ENCODE measurements at places on chromosomes 4 and X.

DNA sequence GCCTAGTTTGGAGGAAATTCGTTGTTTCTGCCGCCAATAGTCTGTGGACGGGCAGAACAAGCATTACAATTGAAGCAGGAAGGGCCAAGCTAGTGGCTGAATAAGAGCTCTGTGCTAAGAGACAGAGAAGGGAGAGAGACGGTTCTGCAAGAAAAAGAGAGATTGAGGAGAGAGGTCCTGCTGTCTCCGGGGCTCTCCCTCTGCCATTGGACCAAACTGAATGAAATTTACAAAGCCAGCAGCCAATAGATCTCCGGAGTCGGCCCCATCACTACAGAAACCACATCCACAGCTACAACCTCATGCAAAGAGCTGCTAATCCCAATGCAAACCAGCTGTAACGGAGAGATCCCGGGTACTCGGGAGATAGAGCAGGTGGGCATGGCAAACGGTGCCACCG lies at the start of gene NLGN4X:
NLGN4X (minus strand) TSS at position 148 of the 400 bp plus-strand sequence. CDS start 77,401 bp downstream, outside the sequence.
- DNase-seq = no peak
- no peaks in the 10 kb centered on the region for H3K4me1 ChIP-seq
- peaks cover 49% of the 10 kb centered on the region for H3K27me3 ChIP-seq
- no peak within 1 kb of the TSS for H3K27ac ChIP-seq
- H3K4me3 ChIP-seq = no peak within 1 kb of the TSS
- no peaks in the 10 kb centered on the region for H3K36me3 ChIP-seq

GRCh38 chrX:77925764-77926163 lies 15.3 kb downstream of the ATP7A start:
- H3K27ac ChIP-seq = no peak overlapping the region
- H3K36me3 ChIP-seq = no peaks in the 10 kb centered on the region
- H3K27me3 ChIP-seq = no peaks in the 10 kb centered on the region
- no peaks in the 10 kb centered on the region for H3K4me1 ChIP-seq

DNA sequence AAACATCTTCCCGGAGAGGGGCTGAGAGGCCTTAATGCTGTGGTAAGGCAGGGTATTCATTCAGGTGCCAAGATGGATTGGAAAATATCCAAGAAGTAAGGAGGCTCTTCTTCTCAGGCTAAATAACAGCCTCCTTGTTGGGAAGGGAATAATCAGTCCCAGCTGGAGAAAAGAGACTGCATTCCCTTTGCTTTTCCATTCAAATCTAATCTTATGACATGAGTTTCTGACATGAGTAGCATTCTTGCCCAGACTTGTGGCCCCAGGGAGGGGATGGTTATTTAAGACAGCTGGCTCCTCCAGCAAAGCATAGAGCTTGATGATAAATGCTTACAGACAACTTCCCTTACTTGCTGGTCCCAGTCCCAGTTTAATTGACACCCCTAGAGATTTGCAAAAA lies 98.3 kb downstream of the DCLK2 start:
- no peaks in the 10 kb centered on the region for H3K4me1 ChIP-seq
- DNase-seq = no peak
- no peak overlapping the region for H3K27ac ChIP-seq
- no peaks in the 10 kb centered on the region for H3K36me3 ChIP-seq

DNA sequence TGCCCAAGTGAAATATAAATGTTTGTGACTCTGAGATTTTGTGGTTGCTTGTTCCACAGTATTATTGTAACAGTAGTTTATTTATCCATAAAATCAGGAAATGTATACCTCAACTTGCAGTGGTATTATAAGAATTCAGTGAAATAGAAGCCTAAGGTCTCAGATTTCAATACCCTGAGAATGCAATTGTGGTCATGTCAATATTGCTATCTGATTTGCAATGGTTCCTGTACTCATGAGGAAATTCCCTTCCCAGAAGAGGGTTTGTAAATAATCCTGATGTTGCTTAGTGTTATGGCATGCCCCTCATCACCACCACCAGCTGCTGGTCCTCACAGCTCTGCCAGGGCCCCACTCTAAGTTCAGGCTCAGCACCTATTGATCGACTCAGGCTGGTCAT lies 67.8 kb downstream of the SLC34A2 start:
- H3K4me3 ChIP-seq = no peak overlapping the region
- H3K4me1 ChIP-seq = no peaks in the 10 kb centered on the region
- no peak overlapping the region for H3K27ac ChIP-seq
- no peaks in the 10 kb centered on the region for H3K36me3 ChIP-seq
- no peaks in the 10 kb centered on the region for H3K27me3 ChIP-seq

DNA sequence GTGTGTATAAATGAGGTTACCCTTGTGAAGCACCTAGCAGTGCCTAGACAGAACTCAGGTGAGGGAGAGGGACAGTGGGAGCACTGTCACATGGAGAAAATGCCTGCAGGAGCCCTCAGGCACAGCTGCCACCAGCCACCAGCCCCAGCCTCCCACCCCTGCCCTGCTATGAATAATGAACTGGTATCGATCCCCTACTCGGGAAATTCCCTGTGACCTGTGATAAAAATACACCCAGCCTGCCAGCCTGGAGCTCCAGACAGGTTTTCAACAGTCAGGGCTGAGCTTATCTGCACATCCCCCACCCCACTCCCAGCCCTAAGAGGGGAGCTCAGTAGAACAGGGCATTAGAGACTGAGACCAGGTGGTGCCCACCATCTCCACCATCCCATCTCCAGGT lies 159.6 kb upstream of the PJA1 start:
- H3K27ac ChIP-seq = no peak overlapping the region
- no peak overlapping the region for H3K4me3 ChIP-seq
- H3K36me3 ChIP-seq = no peaks in the 10 kb centered on the region
- no peak for DNase-seq
- no peaks in the 10 kb centered on the region for H3K4me1 ChIP-seq

DNA sequence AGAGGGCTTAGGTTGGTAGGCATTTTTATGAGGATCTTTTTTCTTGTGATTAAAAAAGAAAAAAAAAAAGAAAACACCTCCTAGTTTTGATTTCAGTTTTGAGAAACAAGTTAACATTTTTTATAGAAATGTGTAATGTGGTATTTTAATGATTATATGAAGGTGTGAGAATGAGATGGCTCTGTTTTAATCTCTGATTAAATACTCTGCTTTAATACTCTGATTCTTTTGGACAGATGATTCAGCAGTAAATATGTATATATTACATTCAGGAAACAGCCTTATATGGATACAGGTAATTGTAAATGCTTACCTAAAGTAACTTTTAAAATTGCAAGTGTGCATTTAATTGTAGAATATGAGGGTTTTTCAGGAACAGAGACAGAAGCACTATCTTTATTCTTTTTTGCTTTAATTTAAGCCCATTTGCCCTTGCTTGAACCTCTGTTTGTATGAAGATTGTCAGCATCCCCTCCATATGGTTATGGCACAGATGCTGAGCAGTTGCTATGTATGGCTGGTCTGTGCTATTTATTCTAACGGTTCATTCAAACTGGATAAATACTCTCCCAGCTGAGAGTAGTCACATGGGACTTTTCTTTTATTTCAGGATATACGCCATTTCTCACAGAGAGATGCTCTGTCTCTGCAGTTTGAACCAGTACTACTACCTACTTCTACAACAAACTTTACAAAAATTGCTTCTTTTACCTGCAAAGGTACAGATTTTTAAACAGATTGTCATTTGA lies 101.0 kb upstream of the TLR2 start:
- no peaks in the 10 kb centered on the region for H3K27me3 ChIP-seq
- H3K4me1 ChIP-seq = no peaks in the 10 kb centered on the region
- peaks cover 74% of the 10 kb centered on the region for H3K36me3 ChIP-seq
- no peak overlapping the region for H3K27ac ChIP-seq
- no peak overlapping the region for H3K4me3 ChIP-seq

DNA sequence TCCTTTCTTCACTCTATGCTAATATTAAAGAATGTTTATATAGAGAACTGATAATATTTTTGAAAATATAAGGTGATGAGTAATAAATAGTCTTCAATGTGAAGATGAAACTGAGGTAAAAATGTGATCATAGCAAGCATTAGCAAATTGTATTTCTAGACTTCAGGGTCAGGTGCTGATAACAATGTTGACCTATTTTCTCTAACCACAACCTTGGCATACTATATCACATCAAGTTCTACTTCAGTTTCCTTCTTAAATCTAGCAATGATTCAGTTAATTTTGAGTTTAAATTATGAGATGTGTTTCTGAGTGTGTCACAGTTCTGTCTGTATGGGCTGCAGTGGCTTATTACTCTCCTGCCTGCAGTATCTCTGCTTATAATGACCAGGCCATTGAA lies 209.4 kb downstream of the RAPGEF2 start:
- H3K4me1 ChIP-seq = peaks cover 33% of the 10 kb centered on the region
- H3K36me3 ChIP-seq = peaks cover 18% of the 10 kb centered on the region
- DNase-seq = no peak
- H3K4me3 ChIP-seq = no peak overlapping the region
- no peaks in the 10 kb centered on the region for H3K27me3 ChIP-seq

DNA sequence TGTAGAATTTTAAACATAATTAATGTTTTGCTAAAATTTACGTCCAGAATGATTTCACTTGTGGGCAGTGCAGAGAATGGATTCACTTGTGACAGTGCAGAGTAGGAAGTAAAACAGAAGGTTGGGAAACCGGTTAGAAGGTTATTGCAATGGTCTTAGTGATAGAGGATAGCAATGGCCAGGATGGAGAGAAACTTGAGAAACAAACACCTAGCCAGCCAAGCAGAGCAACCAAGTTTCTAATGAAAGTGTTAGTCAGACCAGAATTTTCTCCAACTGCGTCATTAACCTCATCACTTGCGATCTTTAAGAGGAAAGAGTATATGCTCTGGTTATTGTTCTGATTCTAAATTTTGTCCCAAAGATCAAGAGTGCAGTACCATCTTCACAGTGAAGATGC lies 50.0 kb upstream of the TBC1D9 start:
- H3K36me3 ChIP-seq = no peaks in the 10 kb centered on the region
- H3K27ac ChIP-seq = no peak overlapping the region
- no peaks in the 10 kb centered on the region for H3K4me1 ChIP-seq
- H3K27me3 ChIP-seq = no peaks in the 10 kb centered on the region
- no peak for DNase-seq

DNA sequence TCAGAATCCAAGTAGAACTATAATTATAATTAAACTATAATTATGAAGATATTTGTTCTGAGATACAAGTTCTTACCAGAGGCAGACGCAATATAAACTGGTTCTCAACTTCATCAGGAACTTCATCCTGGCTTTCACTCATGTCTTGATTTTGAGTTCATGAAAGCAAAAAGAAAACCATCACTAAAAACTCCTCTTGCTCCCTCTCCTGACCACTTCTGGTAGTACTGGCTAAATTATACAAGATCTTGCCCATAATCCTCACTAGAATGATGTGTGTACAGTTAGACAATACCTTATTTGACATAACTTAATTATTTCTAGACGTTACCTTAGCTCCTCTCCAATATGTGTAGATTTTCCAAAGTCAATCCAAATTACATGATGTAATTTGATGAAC lies 3.7 kb downstream of the TAF7L start:
- no peak for DNase-seq
- no peaks in the 10 kb centered on the region for H3K36me3 ChIP-seq
- no peaks in the 10 kb centered on the region for H3K27me3 ChIP-seq

GRCh38 chrX:110346681-110347080 lies 12.0 kb upstream of the RTL9 start:
- H3K36me3 ChIP-seq = no peaks in the 10 kb centered on the region
- DNase-seq = peak; percentile 14
- H3K4me1 ChIP-seq = no peaks in the 10 kb centered on the region

GRCh38 chrX:40068048-40068447 lies 29.7 kb downstream of the BCOR start:
- no peaks in the 10 kb centered on the region for H3K27me3 ChIP-seq
- H3K27ac ChIP-seq = no peak overlapping the region
- H3K36me3 ChIP-seq = peaks cover 3% of the 10 kb centered on the region
- no peak for DNase-seq
- peaks cover 4% of the 10 kb centered on the region for H3K4me1 ChIP-seq

DNA sequence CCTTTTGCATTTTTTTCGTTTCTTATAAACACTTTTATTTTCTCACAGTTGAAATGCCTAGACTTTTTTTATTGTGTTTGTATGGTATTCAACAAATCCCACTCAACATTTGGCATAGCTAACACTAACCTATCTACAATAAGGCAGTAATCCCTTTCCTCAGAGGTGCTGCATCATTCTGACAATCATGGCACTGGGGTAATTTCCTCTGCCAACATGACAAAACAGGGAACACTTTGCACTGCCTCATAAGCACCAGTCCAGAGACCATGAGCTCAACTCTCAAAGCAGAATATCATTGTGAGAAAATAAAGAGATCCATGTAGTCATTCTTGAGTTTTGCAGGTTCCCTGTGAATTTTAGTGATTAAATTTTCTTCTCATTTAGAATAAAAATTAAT lies 183.8 kb upstream of the INTU start:
- H3K27me3 ChIP-seq = no peaks in the 10 kb centered on the region
- H3K36me3 ChIP-seq = no peaks in the 10 kb centered on the region
- no peak overlapping the region for H3K4me3 ChIP-seq
- no peaks in the 10 kb centered on the region for H3K4me1 ChIP-seq
- no peak for DNase-seq

DNA sequence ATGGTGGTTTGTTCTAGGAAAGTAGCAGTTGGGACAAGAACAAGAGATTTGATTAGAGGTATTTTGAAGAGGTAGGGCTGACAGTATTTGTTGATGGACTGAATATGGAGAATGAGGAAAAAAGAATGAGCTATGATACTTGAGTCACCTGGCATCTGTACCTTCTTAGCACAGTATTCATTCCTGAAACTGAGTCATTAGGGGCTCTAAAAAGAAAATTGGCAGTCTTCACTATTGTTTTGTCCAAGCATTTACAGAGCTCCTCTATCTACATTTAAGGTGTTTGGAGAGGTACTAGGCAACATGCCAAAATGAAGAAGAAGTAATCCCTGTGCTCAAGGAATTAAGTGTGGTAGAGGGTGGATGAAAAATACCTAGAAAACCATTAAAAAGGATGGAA lies 165.8 kb downstream of the SHROOM4 start:
- no peaks in the 10 kb centered on the region for H3K27me3 ChIP-seq
- H3K4me1 ChIP-seq = no peaks in the 10 kb centered on the region
- H3K27ac ChIP-seq = no peak overlapping the region
- H3K36me3 ChIP-seq = no peaks in the 10 kb centered on the region

DNA sequence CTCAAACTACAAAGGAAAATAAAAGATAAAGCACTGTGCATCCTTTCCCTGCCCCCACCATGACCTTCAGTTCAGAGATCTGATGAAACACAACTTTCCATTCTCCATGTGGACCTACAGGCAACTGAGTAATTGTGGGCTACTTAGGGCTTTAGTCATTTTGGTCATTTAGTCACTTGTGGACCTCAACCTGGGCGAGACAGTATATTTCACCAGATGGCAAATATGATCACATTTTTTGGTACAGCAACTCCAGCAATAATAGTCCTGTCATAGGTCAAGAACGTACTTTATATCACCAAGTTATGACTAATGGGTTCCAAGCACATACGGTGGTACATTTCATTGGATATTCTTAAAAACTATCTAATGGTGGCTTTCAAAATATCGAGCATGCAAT lies 141.2 kb downstream of the PDGFC start:
- H3K36me3 ChIP-seq = no peaks in the 10 kb centered on the region
- H3K27ac ChIP-seq = no peak overlapping the region
- DNase-seq = no peak
- peaks cover 5% of the 10 kb centered on the region for H3K4me1 ChIP-seq
- H3K4me3 ChIP-seq = no peak overlapping the region
- H3K27me3 ChIP-seq = no peaks in the 10 kb centered on the region

- H3K4me3 ChIP-seq = no peak overlapping the region
- H3K36me3 ChIP-seq = no peaks in the 10 kb centered on the region
- no peak overlapping the region for H3K27ac ChIP-seq
- H3K27me3 ChIP-seq = no peaks in the 10 kb centered on the region
- H3K4me1 ChIP-seq = peaks cover 4% of the 10 kb centered on the region
These were observed 86.2 kb downstream of the FHDC1 start for GRCh38 chr4:153022241-153022715.

GRCh38 chr4:8796096-8796495 lies 75.5 kb downstream of the HMX1 start:
- DNase-seq = no peak
- no peaks in the 10 kb centered on the region for H3K27me3 ChIP-seq
- H3K4me1 ChIP-seq = no peaks in the 10 kb centered on the region
- no peak overlapping the region for H3K4me3 ChIP-seq
- no peaks in the 10 kb centered on the region for H3K36me3 ChIP-seq

All from psoas muscle (tissue), 8 donors.